Epithelial cell of proximal tubule (primary cell): ENCODE measurements at places on chromosomes 4 and X. TPM values are rescaled to one million over a fixed set of nuclear protein-coding genes. Genes with fewer than 3 reads are reported as not detected.

DNA sequence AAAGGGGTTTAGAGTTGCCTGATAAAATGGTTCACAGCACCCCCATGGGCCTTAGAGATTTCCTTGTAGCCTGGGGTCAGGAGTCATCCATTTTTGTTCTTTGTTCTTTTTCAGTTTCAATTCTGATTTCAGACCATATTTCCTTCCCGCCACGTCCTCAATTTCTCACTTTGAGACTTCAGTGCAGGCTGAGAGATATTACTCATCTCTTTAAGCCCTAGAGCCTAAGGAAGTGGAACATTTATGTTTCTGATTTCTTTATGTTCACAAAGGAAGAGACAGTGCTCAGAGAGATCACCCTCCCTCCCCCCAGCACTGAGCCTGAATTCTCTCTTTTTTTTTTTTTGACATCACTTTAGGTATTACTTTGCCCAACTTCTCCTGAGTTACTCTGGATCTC is 56.3 kb downstream of the MSN start:
- no peak for DNase-seq

DCAF12L1 gene
- total RNA-seq, result 8.4 and 10.7 TPM in 2 replicates

PLP2 gene
- total RNA-seq, result 115 and 132 TPM in 2 replicates

DNA sequence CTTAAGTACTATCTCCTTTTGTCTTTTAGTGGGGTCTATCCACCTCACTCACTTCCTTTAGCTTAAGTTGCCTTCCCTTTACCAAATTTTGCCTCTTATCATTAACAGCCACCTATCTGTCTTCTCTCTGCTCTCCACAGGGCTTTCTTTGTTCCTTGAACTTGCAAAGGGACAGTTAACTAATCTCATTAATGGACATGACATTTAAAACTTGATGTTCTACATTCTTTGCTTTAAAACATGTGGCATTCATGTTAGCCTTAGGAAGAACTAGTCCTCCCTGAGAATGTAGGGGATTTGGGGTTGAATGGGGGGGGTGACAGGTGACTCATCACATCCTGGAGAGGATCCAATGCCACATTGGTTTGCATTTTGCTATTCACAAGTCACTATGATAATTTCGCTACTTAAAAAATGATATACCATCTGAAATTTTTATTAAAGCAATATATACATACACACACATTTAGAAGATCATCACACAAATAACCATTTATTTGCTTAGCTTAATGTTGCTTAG is 41.0 kb upstream of the DMD start:
- DNase-seq, result no peak

GRCh38 chrX:70087857-70088630 is 25.8 kb downstream of the OTUD6A start:
- DNase-seq, result no peak
